ENCODE measurements at places on chromosomes 5 and 9.

DNA sequence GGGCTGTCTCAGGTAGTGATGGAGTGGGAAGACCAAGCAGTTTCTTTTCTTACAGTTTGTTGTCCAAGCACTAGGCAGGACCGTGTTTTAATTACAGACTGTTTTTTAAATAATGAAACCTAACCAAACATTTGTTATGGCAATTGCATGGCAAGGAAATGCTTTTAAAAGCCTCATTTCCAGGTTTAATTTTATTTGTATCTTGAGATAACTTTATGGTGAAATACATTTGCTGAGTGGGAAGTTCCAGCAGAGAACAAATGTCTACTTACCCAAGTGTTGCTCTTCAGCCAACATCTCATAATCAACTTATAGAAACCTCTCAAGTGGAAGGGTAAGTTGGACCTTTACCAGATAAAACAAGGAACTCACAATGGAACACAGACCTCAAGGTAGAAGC lies 11.8 kb upstream of the LHFPL2 start:
- no peak for DNase-seq

DNA sequence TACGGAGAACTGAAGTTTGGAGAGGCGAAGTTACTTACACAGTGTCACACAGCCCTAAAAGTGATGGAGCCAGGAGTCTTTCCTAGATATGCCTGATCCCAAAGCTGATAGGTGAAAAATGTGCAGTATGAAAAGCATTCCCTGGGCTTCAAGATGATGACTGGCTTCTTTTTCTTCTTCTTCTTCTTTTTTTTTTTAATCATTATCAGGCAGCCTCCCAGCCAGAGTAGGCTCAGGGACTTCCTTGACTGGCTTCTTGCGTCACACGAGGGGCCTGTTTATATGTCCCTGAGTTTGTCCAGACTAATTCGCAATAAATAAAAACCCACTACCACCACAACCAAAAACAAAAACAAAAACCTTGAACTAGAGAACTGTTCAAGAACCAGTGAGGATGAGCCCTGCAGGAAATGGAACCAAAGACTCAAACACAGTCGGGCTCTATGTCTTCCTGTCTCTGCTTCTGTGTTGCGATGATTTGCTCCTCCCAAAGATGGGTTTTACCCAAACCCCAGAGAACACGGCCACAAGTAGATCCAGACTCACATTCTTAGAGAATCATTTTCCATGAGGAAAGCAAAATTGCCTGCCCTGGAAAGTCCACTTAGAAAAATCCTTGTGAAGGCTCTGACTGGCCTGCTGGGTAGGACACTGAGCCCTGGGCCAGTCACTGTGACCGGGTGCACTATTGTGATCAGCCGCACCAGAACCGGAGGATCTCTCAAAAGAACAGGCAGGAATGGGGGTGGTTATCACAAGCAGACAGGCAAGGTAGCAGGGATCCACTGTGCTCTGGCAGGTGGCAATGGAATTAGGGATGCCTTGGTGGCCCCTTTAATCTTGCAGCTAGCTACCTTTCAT lies 38.0 kb upstream of the ADAM19 start:
- DNase-seq: no peak

DNA sequence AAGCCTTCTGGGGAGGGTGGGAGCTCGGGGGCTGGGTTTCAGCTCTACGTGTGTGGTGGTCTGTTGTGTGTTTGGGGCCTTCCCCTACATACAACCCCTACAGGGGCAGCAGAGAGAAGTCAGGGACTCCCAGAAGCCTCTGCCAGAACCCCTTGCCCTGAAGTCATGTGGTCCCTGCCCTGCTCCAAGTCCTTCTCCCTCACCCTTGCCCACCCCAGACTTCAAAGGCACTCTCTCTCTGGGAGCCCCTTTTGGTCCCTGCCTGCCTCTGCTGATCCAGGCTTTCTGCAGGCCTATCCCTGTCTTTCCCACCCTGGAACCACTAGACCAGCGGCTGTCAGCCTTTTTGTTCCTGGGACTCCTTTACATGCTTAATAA lies 61.1 kb upstream of the PSD2 start:
- DNase-seq: no peak

GRCh38 chr5:33321026-33321425 lies 119.7 kb upstream of the TARS1 start:
- DNase-seq: peak; percentile 88

GRCh38 chr9:109852556-109852955 lies 72.6 kb downstream of the PALM2AKAP2 start:
- DNase-seq: peak; percentile 53

DNA sequence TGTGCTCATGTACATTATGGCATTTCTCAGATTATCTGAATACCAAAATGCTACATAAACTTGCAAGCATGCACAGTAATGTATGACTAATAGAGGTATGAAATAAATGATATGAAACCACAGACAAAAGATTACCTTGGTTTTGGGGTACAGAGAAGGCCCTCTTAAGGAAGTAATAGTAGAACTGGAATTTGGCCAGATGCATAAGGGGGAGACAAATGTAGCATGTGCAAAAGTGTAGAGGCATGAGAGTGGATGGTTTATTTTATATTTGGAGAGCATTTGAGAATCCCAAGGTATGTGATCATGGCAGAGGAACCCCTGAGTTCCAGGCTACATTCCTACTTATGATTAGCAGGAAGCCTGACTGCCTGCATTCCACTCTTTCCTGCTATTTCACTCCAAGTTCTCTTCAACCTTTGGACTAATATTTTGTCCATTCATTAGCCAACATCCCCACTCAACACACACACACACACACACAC lies 74.2 kb downstream of the MAMDC2 start:
- no peak for DNase-seq

GRCh38 chr9:35826071-35826701 lies 2.3 kb downstream of the FAM221B start:
- DNase-seq: peak; percentile 61

DNA sequence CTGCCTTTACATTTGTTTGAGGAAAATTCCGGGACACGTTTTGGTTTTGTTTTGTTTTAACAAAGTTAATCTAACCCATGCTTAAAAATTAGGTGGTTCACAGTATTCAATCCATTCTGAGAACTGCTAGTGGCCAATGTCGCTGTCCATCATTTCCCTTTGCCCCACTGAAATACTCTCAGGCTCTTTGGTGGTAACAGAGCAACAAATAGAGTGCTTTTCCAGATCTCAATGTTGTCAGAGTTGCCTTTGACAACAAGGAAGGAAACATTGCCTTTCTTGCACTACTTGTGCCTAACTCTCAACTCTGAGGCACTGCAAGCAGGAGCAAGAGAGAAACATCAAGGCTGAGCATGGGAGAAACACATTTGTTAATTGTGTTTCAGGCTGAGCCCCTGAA lies 154.0 kb downstream of the MCTP1 start:
- peak; percentile 14 for DNase-seq

DNA sequence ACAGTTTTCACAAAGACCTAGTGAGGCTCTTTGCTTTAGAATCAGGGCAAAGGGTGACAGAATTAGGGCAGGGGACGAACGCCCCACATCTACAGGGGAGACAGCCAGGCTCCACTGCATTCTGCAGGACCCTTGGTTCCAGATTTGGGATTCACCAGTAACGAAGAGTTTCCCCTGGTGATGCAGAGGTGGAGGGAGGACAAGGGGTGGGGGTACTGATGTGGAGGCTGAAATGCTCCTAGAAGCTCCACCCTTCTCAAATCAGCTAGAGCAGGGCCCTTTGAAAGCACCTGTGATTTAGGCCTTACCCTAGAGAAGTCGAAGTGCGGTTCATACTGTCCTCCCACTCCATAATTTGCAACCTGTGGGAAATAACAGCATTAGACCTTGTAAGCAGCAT lies 29.1 kb downstream of the P4HA2 start:
- DNase-seq: no peak

- DNase-seq: no peak
These were observed 63.3 kb downstream of the RGS3 start for GRCh38 chr9:113526841-113527240.

DNA sequence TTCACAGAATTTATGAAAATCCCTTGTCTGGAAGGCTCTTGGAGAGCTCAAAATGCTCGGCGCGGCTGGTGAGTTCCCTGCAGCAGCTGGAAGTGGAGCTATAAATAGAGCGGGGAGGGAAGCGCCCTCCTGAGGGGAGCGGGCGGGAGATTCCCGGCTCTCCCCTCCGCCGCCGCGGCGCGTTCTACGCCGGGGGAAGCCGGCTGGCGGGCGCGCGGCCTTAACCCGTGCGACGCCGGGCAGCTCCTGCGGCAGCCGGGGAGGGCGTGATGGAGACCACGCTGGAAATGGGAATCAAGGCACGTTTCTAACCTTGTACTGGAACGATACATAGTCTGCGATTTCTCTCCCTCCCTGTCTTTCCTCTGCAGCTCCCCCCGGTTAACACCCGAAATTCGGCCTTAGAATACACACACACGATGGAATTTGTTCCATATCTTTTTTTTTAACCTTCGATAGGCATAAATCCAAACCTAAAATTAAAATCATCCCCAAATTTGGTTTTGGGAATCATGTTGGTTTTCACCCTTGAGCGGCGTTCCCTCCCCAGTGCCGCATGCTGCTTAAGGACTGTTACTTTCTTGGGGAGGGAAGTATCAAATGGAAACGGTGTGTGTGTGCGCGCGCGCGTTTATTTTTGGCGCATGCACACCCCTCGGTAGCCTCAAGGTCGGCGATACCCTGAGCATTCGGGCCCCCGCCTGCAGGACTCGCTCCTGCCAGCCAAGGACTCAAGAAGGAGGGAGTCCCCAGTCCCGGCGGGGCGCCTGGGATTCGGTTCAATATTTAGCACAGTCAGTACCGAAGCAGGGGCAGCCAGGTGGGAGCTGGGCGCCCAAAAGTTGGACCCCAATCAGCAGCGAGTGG lies 306.3 kb upstream of the KCNN2 start:
- DNase-seq: peak; percentile 9

GRCh38 chr5:155831491-155831890 lies 495.5 kb upstream of the SGCD start:
- DNase-seq: no peak

- no peak for DNase-seq
These were observed 174.4 kb downstream of the GAPVD1 start for GRCh38 chr9:125435776-125436612.

DNA sequence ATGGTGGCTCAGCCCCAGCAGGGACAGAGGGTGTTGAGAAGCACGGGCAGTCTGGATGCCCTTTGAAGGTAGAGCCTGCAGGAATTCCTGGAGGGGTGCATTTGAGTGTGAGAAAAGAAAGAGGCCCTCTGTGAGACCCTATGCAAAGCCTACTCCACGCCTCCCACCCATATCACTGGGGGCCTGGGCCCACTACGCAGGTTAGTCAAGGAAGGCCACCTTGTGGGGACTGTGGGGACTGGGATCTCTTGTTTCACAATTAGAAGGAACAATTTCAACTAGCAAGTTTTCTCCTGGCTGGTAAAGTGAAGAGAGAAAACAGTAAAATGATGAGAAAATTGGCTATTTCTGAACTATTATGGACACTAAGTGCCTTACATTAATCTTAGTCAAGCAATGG lies 486.2 kb upstream of the DAP start:
- DNase-seq: no peak

DNA sequence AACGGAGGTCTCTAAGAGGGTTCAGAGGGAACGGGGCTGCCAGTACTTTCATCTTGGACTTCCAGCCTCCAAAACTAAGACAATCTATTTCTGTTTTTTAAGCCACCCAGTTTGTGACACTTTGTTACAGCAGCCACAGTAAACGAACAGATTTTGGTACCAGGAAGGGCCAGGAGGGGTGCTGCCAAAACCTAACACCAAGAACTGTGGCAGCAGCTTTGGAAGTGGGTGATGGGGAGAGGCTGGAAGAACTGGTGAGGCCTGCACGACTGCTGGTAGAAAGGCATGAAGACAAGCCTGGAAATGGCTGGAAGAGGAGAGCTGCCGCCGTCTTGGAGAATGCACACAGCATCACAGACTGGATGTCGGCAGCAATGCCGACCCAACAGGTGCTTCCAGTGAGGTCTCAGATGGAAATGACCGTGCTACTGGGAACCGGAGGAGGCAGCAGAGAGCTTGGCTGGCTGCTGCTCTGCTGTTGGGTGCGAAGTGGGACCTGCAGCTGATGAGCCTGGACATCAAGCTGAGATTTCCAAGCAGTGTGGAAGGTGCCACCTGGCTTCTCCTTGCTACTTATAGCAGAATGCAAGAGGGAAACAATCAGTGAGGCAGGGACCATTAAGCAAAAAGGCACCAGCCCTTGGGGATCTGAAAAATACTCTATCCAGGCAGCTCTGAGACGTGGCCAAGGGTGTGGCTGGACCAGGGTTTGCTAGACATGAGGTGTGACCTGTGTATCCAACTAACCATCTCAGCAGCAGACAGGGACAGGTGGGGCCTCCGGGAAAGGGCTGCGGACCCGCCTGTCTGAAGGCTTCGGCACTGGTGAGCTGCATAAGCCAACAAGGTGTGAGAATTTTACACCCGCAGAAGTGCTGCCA lies 4.7 kb upstream of the TMEM210 start:
- DNase-seq: peak; percentile 29

DNA sequence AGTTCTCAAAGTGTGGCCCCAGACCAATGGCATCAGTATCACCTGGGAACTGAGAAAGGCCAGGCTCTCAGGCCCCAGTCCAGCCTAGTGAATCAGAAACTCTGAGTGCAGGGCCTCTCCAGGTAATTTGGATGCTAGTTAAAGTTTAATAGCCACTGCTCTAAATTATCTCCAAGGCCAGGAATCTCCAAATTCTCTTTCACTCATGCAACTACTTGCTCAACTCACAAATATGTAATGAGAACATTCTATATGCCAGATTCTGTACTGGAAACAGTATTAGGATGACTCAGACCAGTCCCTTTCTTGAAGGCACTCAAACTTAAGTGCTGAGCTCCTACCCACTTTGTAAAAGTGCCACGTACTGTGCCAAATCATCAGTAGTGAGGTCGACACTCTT lies 84.6 kb downstream of the PAPPA start:
- peak; percentile 26 for DNase-seq

- no peak for DNase-seq
These were observed 64.5 kb downstream of the ENTREP1 start for GRCh38 chr9:69389437-69389995.

All from RPMI7951 (cell line).